IPS-NIHi11 (cell line): ENCODE measurements at places on chromosomes 16 and 17.
A peak's percentile ranks its signal among the peaks of the same experiment; 100 is the strongest.

- DNase-seq = no peak
These were observed 161.3 kb downstream of the WSCD1 start for GRCh38 chr17:6231465-6231864.

GRCh38 chr16:31868691-31869167 is 4.9 kb upstream of the ZNF267 start:
- peak; percentile 65 for DNase-seq

DNA sequence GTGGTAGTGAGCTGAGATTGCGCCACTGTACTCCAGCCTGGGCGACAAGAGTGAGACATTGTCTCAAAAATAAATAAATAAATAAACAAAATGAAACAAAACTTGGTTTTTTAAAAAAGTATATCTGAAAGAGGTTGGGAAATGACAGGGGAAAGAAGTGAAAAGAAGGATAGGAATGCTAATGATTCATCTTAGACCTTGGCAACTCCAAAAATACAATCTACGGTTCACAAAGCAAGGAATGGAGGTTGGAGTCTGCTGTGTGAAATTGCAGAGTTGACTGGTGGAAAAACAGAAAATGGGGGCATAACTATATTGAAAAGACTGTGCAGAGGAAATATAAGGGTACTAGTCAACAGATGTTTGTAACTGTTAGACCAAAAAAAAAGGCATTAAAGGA is 40.0 kb upstream of the CD300E start:
- DNase-seq = no peak

GRCh38 chr17:62617894-62618472 is 9.5 kb upstream of the MRC2 start:
- no peak for DNase-seq

- no peak for DNase-seq
These were observed 358.5 kb upstream of the PMFBP1 start for GRCh38 chr16:72530434-72530833.

- DNase-seq = no peak
These were observed 504.1 kb upstream of the GOT2 start for GRCh38 chr16:59238246-59238645.

- DNase-seq = no peak
These were observed 406.0 kb upstream of the MAF start for GRCh38 chr16:80006241-80007215.
